ENCODE measurements at places on chromosomes 1 and 21.

DNA sequence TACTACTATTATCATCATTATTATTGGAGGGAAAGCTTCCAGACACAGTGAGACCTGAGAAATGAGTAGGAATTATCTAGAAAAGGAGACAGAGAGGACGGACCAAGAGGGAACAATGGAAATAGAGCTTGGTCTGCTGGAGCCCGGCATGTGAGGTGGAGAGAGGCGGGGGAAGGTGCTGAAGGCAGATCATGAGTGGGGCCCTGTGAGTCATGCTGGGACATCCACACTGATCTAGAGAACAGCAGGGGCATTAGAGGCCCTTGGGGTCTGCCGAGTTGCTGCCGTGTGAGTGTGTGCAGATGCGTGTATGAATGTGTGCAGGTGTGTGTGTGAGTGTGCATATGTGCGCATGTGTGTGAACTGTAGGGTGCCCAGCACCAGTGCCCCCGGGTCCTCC, 65.7 kb downstream of the TMCO4 start:
- no peak for DNase-seq

DNA sequence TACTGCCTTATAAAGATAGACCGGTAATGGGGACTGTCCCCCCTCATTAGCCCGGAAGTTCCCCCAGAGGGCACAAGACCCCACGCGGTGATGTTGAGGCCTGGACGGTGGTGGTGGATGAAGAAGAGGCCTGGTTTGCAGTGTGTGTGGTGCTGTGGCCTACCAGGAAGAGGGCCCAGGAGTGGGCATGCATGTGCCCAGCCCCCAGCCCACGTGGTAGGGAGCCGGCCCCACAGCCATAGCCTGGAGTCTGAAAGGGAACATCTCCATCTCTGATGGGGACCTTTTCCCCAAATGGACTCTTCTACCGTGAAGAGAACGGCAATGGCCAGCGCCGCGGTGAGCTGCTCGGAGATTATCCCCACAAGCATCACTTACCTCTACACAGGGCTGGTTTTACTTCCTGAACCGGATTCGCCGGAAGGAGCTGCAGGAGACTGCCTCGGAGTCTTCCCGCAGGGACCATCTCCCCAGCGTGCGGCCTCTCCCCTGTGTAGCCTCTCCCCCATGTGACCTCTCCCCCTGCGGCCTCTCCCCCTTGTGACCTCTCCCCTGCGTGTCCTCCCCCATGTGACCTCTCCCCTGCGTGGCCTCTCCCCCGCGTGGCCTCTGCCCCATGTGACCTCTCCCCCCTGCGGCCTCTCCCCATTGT, 20.6 kb downstream of the RRP1 start:
- no peak for DNase-seq

DNA sequence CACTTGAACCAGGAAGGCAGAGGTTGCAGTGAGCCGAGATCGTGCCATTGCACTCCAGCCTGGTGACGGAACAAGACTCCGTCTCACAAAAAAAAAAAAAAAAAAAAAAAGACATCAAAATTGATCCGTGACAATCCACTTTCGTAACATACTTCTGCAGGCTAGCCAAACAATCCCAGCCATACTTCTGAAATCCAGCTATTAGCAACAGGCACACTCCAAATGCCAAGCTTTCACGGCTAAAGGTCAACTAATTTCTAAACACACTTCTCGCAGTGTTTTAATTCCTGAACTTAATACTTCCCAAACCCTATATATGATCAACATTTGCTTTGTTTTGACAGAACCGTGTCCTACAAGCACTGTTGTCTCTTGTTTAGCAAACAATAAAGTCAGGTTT, 411.3 kb upstream of the RUNX1 start:
- no peak for DNase-seq

- DNase-seq, result no peak
Measured at GRCh38 chr1:242416657-242417056, 107.8 kb downstream of the PLD5 start.

GRCh38 chr1:30950700-30951099, 42.1 kb upstream of the SDC3 start:
- DNase-seq, result no peak

- no peak for DNase-seq
Measured at GRCh38 chr1:13764588-13765332, 64.8 kb downstream of the PRDM2 start.

DNA sequence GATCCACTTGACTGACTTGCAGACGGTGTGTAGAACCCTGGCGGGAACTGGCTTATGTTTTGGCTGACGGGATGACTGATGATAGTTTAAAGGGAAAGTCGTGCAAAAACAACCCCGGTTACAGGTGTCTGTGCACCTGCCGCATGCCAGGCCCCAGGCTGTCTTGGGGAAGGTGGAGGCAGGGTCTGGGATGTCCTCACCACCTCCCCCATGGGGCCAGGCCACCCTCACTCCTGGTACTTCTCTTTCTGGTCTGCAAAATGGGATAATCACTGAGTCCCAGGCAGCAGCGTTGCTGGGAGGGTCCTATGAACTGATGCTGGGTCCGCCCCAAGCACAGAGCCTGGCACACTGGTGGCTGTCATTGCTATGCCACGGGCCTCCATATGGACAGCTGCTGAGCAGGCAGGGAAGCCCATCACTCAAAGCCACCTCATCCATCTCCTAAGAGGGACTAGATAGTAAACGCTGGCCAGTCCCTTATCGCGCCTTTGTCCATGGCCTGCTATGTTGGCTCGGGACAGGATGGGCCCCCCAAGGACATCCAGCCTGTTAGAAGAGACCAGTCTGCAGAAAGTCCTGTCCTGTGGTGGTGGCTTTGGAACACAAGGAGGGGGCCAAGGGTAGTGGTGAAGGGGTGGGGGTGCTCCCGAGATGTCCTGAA, 15.0 kb upstream of the SLC2A7 start:
- no peak for DNase-seq

GRCh38 chr1:84705513-84705912, 15.3 kb upstream of the SSX2IP start:
- no peak for DNase-seq

GRCh38 chr1:10939654-10940450, 72.6 kb upstream of the TARDBP start:
- DNase-seq, result no peak

DNA sequence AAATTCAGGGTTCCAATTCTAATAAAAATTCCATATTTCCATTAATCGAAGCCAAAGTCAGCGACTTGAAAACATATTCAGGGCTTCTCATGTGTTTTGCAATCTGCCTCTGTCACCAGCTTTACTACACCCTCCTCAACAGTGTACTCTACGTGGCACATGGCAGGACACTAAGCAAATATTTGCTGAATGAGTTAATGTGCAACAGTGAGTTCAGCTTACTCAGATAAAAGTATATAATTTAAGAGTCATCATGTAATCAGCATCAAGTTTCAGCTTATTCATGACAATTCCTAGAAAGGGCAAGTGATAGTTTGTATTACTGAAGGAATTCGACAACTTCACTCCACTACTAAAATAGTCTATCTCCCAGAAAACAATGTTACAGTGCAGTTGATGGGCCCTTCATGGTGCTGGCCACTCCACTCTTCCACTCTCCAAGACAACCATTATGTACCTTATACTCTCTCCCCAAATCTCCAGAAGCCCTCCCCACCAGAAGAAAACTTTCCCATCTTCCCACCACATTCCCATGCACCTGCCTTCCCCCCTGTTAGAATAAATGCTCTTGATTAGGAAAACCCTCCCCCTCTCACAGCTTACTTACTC, 97.3 kb downstream of the TTLL7 start:
- no peak for DNase-seq

- no peak for DNase-seq
Measured at GRCh38 chr1:6180268-6180706, at the start of gene CHD5. TSS of gene CHD5 (minus strand) at chr1:6180321. CDS start at chr1:6180023, 298 bp downstream.

DNA sequence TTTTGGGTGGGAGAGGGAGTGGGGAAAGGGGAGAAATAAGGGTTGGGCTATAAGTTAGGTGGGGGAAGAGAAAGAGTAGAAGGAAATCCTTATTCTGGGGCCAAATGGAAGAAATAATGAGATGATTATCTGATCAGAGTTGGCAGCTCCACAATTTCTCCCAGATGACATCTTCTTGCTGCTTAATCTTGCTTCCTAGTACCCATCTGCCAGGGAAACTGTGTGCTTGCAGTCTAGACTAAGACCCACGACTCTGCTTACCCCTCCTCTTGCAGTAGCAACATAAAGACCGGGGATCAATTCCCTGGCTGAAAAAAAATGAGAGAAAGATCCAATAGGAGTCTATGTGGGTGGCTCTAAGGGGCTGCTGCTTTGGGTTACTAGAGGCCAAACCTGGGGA, 95.6 kb downstream of the PAPPA2 start:
- no peak for DNase-seq

- no peak for DNase-seq
Measured at GRCh38 chr1:183808296-183809027, 3.5 kb downstream of the RGL1 start.

GRCh38 chr1:180594723-180595122, 36.0 kb downstream of the OVAAL start:
- DNase-seq, result no peak

- DNase-seq, result no peak
Measured at GRCh38 chr1:175744833-175745232, 1.4 kb upstream of the TNR start.

GRCh38 chr1:228974273-228974672, 239.0 kb downstream of the RHOU start:
- DNase-seq, result no peak

DNA sequence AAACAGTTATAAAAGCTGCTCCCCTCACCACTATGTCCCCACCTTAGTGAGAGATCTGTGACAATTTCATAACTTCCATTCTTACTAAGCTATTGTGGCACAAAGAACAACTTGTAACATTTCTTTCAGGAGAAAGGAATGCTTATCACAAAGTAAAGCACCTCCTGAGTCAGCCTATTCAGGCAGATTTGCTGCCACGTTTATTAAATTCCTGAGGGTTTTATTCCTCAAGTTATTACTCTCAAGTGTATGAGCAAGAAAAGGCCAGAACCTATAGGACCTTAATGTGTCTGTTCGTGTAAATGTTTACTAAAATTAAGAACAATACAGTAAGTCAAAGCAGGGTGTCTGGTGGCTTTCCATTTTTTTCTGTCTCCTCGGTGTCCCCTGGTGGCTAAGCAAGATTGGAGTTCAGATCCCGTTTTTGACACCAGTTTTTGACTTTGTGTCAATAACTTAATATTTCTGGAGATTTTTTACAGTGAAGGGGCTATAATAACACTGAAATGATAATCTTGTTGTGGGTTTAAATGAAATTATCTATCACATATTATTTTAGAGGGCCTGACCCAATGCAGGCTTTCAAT, 1539.6 kb downstream of the BRINP3 start:
- DNase-seq, result no peak

DNA sequence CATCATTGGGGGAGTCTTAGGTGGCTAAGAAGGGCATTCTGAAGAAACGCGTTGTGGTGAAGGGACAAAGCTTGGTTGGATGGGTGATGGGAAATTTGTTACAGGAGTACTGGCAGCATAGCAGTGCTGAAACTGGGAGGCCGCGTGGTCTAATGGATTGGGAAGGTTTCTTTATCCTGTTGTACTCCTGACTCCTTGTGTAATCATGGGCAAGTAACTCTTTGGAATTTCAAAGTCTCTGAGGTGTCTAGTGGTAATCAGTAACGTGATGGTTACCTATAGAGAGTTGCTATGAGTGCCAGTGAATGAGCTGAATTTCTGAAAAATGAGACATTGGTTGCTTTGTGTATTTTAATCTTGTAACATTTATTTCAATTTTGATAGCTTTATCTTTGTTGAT, 18.5 kb downstream of the DONSON start:
- DNase-seq, result no peak

DNA sequence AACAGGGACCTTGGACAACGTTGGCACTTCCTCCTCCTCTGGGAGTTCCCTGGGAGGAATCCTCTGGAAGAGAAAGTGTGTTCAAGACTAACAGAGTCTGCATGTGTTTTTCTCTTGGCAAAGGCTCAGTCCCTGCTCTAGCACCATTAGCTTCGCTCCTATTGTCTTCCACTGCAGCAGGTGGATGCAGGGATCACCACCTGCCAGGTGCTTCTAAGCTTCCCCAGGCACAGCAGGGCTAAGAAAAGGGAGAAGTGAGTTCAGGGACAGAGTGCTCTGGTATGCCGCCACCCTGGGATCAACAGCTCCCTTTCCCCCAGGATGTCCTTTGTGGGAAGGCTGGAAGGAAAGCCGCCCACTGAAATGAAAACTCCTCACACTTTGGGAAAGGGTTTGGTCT, 43.9 kb upstream of the IL20 start:
- DNase-seq, result no peak

GRCh38 chr1:114131526-114132220, 22.0 kb downstream of the SYT6 start:
- no peak for DNase-seq

DNA sequence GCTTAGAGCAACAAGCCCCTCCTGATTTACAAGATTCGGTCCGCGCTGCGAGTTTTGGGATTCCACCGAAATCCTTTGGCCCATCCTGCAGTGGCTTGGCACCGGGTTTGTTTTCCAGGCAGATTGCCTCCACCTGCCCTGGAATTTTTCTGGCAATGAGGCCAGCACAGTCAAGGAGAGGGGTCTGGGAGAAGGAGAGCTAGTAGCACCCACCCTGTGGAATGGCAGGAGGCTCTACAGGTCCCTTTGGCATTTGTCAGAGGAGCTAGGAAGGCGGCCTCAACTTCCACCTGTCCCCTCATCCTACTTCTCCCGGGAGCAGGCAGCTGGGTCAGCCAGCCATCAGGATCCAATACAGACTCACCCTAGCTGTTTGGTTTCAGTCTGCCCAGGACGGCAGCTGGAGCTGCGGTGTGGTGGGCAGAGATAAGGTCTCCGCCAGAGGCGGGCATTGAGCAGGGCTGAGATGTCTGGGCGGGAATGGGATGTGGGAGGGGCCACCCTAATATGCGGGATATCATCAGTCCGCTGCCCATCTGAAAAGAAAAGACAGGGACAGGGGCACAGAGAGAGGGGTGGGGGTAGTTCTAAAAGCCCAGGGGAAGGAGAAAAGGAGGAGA, 37.8 kb upstream of the PRELP start:
- DNase-seq, result no peak

- DNase-seq, result no peak
Measured at GRCh38 chr1:205561501-205562203, 57.2 kb downstream of the CDK18 start.

- peak; percentile 7 for DNase-seq
Measured at GRCh38 chr1:40438391-40439015, 11.8 kb upstream of the ZFP69B start.

- DNase-seq, result no peak
Measured at GRCh38 chr1:246292571-246292970, 214.5 kb downstream of the SMYD3 start.

- DNase-seq, result no peak
Measured at GRCh38 chr21:34673006-34673405, 4.2 kb downstream of the CLIC6 start.

GRCh38 chr1:165449131-165449530, 4.2 kb upstream of the RXRG start:
- DNase-seq, result no peak

DNA sequence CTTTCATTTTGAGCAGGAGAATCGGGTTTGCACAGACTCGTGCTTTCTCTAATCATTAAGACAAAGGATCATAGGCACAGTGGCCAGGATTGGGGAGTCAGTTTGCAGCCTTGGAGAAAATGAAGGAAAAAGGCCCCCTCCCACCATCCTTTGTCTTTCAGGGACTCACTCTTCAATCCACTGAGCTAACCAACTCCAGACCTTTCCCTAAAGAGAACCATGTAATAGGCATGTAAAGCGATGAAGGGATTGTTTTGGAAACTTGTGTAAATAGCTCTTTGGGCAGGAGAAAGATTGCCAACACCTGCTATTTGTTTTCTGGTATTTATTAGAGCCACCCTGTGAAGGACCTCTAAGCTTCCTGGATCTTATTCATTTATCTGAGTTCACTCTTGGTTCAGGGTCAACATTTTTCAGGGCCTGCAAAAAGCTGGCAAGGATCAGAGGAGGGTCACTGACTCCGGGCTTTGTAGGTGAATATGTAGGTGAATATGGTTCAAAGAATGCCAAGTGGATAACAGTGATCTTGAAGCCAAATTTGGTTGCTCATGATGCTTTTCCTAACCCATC, 192.6 kb upstream of the FGGY start:
- DNase-seq, result no peak

Data from T-helper 2 cell (primary cell).